ENCODE measurements at places on chromosomes 11 and 22. TPM values are rescaled to one million over a fixed set of nuclear protein-coding genes. Genes with fewer than 3 reads are reported as not detected.

Gene ALDH3B1
- total RNA-seq: 70.8 TPM

Gene OOSP2
- not detected for total RNA-seq

Gene TRMU
- total RNA-seq: 23.3 TPM

Gene OR5J2
- not detected for total RNA-seq

Gene NXF1
- total RNA-seq: 38.9 TPM

Gene OR10A2
- total RNA-seq: not detected

Gene OLFML1
- total RNA-seq: 53.5 TPM

Gene IGSF9B
- total RNA-seq: not detected

Gene APOA5
- total RNA-seq: 0.12 TPM

Gene TMEM123
- total RNA-seq: 72.1 TPM

Gene TMPRSS13
- not detected for total RNA-seq

Gene RCOR2
- total RNA-seq: 2.1 TPM

Gene ZNF215
- total RNA-seq: 7.4 TPM

Gene IFITM2
- 34.5 TPM for total RNA-seq

Gene C11orf16
- total RNA-seq: not detected

Gene ILK
- total RNA-seq: 216 TPM

Gene SEPTIN3
- total RNA-seq: 5.1 TPM

Gene CACNA1I
- under 0.01 TPM for total RNA-seq

Gene POU2AF2
- not detected for total RNA-seq

Gene DCDC1
- 0.32 TPM for total RNA-seq

Gene SLC5A4
- not detected for total RNA-seq

Gene FREY1
- total RNA-seq: 1.5 TPM

Gene DCHS1
- 42.3 TPM for total RNA-seq

Gene RGL4
- not detected for total RNA-seq

Gene RNF215
- total RNA-seq: 18.0 TPM

Gene C22orf15
- total RNA-seq: 2.2 TPM

Gene TEX12
- total RNA-seq: 0.32 TPM

Gene OR2AT4
- not detected for total RNA-seq

Gene F2
- not detected for total RNA-seq

Gene WNT7B
- not detected for total RNA-seq

Gene RPS13
- 389 TPM for total RNA-seq

Gene SOX6
- total RNA-seq: 1.2 TPM
